ENCODE measurements at places on chromosomes 7 and 10. TPM values are rescaled to one million over a fixed set of nuclear protein-coding genes. Genes with fewer than 3 reads are reported as not detected.

GRCh38 chr10:26479766-26480492 lies 41.8 kb downstream of the APBB1IP start:
- H3K4me1 ChIP-seq: peaks cover 6% of the 10 kb centered on the region
- no peak overlapping the region for H3K4me3 ChIP-seq
- no peak for DNase-seq
- no peaks in the 10 kb centered on the region for H3K27me3 ChIP-seq
- no peaks in the 10 kb centered on the region for H3K36me3 ChIP-seq

- DNase-seq: no peak
- H3K36me3 ChIP-seq: no peaks in the 10 kb centered on the region
- H3K27ac ChIP-seq: no peak overlapping the region
- H3K4me1 ChIP-seq: no peaks in the 10 kb centered on the region
- H3K4me3 ChIP-seq: no peak overlapping the region
These were observed 162.5 kb upstream of the PTN start for GRCh38 chr7:137506031-137506430.

GRCh38 chr10:133109711-133110110 lies 22.0 kb downstream of the ADGRA1 start:
- peak overlapping the region; percentile 64 for H3K27ac ChIP-seq
- H3K4me3 ChIP-seq: no peak overlapping the region

DNA sequence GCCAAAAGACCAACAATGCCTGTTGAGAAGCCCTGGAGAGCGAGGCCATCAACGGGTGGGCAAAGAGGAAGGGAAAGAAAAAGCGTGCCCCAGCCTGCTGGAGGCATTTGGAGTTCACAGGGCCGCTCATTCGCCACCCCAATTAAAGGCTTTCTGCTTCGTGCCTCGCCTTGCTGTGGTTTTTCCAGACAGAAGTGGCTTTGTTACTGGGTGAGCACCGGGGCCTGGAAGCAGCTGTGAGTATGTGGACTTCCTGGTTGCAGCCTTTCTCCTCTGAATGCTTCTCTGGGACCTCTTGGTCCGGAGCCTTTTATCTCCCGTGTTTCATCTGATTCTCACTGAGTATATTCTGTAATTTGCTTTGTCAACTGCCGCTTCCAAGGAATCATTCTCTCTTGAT lies 118.1 kb upstream of the EGR2 start:
- H3K4me3 ChIP-seq: no peak overlapping the region
- DNase-seq: no peak
- no peaks in the 10 kb centered on the region for H3K4me1 ChIP-seq
- no peak overlapping the region for H3K27ac ChIP-seq
- no peaks in the 10 kb centered on the region for H3K36me3 ChIP-seq
- H3K27me3 ChIP-seq: no peaks in the 10 kb centered on the region

- no peak overlapping the region for H3K4me3 ChIP-seq
- DNase-seq: no peak
- no peak overlapping the region for H3K27ac ChIP-seq
- no peaks in the 10 kb centered on the region for H3K27me3 ChIP-seq
These were observed 74.2 kb downstream of the ZRANB1 start for GRCh38 chr10:125016123-125016522.

DNA sequence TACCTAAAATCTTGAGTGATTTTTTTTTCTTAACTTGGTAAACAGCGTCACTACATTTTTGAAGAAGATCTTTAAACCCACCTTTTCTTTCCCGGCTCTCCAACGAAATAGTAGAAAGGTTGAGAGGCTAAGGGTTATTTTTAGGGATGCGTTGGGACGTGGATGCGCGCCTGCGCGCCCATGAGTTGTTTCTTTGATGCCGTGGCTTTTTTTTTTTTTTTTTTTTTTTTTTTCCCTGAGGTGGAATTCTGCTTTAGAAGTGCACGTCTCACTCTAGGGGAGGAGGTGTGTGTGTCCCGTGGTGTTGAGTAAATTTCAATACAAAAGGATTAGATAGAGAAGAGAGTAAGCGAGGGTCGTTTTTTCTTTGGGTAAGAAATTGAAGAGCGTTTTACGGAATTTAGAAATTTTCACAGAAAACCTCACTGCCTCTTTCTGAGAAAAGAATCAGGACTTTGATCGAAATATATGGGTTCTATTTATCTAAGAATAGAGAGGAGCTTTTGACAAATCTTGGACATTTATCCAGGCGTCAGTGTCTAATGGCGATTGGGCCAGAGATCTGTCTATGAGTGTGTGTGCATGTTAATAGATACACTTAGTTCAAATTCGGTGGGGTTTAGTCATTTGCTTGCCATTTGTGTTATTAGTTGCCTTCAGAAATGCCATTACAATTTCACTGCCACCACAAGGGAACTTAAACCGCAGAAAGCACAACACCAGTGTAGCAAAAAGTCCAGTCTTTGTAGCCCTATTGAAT lies 1.2 kb upstream of the SP8 start:
- peaks cover 5% of the 10 kb centered on the region for H3K4me1 ChIP-seq
- H3K27me3 ChIP-seq: peaks cover 37% of the 10 kb centered on the region
- DNase-seq: no peak

- DNase-seq: no peak
- H3K27me3 ChIP-seq: no peaks in the 10 kb centered on the region
- no peaks in the 10 kb centered on the region for H3K4me1 ChIP-seq
- no peak overlapping the region for H3K4me3 ChIP-seq
- no peaks in the 10 kb centered on the region for H3K36me3 ChIP-seq
These were observed 125.5 kb downstream of the RNF32 start for GRCh38 chr7:156765901-156766656.

DNA sequence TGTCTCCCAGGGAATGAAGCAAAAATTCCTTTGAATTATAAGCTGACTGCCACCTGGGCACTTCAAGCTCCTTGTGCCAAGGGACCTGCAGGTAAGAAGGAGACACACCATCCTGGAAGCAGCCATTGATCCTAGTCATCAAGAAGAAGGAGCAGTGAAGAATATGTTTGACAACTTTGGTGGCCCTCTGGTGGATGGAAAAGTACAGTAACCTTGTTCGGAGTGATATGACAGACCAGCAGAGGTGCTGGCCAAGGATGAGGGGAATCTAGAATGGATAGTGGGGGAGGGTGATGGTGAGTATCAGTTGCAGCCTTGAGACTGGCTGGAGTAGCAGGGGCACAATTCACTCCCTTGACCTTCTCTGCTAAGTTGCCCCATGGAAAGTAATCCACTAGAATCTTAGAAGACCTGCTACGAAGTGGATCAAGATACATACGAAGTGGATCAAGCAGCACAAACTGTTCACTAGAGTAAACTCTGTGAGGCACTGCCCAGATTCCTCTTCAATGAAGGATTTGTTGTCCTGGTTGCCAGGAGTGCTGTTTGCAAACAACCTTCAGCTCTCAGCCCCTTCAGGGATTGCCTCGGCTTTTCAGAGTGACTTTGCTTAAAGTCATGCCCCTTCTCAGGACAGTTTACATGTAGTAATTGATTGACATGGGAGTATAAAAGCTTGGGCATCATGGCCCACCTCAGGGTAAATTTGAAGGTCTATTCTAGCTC lies 44.8 kb upstream of the ORC5 start:
- no peak overlapping the region for H3K4me3 ChIP-seq
- H3K27ac ChIP-seq: no peak overlapping the region
- DNase-seq: no peak

DNA sequence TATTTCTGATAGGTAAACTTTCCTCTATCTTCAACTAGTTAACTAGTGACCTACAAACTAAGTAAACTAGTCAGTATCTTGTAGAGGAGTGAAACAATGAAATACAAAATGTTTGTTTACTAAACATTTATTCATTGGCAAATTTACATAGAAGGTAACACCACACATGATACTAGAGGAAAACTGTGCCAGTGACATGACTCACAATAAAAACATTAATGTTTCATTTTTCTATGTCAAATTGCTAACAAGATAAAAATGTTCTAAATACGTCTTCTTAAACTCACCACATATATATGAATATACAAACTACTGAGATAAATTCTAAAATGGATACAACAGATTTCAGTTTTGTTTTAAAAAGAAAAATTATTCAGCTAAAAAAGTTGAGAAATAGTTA lies 471.3 kb downstream of the PARD3 start:
- no peak overlapping the region for H3K4me3 ChIP-seq
- DNase-seq: no peak
- H3K4me1 ChIP-seq: no peaks in the 10 kb centered on the region

GRCh38 chr7:127525866-127526480 lies 59.4 kb downstream of the GCC1 start:
- DNase-seq: no peak
- H3K4me1 ChIP-seq: no peaks in the 10 kb centered on the region
- H3K27me3 ChIP-seq: no peaks in the 10 kb centered on the region
- no peak overlapping the region for H3K4me3 ChIP-seq
- H3K36me3 ChIP-seq: no peaks in the 10 kb centered on the region
- no peak overlapping the region for H3K27ac ChIP-seq

DNA sequence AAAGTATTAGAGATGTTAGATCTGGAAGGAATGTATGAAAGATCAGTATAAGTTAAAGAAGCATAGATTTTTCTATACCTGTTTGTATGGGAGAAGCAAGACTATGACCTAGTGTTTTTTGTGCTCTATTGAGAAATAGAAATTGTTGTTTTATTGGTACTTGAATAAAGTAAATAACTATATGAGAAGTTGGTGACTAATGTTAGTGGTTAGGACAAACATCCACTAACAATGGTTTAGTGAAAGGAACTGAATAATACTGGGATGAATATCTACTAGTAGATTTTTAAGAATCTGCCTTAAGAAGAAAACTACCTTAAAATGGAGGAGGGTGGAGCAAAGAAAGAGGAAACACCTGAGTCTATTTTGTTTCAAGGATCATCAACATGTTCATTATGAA lies 521.1 kb upstream of the POT1 start:
- H3K27ac ChIP-seq: no peak overlapping the region
- no peaks in the 10 kb centered on the region for H3K4me1 ChIP-seq
- H3K36me3 ChIP-seq: no peaks in the 10 kb centered on the region
- H3K4me3 ChIP-seq: no peak overlapping the region
- no peaks in the 10 kb centered on the region for H3K27me3 ChIP-seq

GRCh38 chr7:14085901-14086300 lies 96.4 kb upstream of the ETV1 start:
- H3K4me3 ChIP-seq: no peak overlapping the region
- H3K27ac ChIP-seq: no peak overlapping the region
- DNase-seq: no peak
- H3K4me1 ChIP-seq: no peaks in the 10 kb centered on the region
- H3K36me3 ChIP-seq: no peaks in the 10 kb centered on the region

- no peaks in the 10 kb centered on the region for H3K27me3 ChIP-seq
- H3K36me3 ChIP-seq: no peaks in the 10 kb centered on the region
- H3K27ac ChIP-seq: peak overlapping the region; percentile 1
- DNase-seq: no peak
These were observed 26.1 kb upstream of the ADD3 start for GRCh38 chr10:109981650-109982049.

- H3K27me3 ChIP-seq: no peaks in the 10 kb centered on the region
- H3K27ac ChIP-seq: no peak overlapping the region
- H3K36me3 ChIP-seq: no peaks in the 10 kb centered on the region
- DNase-seq: no peak
- H3K4me3 ChIP-seq: no peak overlapping the region
These were observed 508.9 kb downstream of the SUGCT start for GRCh38 chr7:40643664-40644063.

DNA sequence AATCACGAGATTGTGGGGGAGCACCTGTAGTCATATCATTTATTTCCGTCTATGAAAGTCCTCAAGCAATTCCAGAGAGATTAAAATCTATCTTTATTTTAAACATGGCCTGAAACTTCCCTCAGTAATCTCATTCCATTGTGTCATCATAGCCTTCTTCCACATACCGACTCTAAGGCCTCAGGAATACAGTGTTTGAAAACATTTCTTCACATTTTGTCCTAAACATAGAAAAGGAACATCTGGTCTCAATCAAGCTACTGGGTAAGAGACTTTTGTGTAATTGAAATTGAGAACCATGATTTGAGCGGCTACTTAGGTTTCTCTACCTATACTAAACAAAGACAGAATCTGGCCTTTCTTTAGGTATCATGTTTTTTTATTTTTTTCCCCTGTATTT lies 78.0 kb upstream of the ELMO1 start:
- DNase-seq: no peak
- H3K27ac ChIP-seq: no peak overlapping the region
- no peaks in the 10 kb centered on the region for H3K36me3 ChIP-seq
- H3K4me1 ChIP-seq: no peaks in the 10 kb centered on the region
- H3K4me3 ChIP-seq: no peak overlapping the region

DNA sequence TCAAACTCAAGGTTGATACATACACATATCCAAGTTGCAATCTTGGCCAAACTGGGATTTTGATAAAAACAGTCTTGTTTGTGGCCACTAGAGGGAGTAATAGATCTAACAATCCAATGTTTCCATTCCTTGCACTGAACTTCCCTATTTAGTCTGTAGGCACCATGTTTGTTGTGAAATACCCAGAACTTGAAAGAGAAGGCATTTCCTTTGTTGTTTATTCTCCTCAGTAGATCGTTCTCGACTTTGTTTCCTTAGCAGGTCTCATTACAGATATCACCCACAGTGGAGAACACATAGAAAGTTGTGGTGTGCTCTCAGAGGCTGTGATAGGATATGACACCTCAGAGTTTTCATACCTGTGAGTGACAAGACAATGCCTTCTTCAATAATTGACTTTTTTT lies 70.3 kb upstream of the MXI1 start:
- peaks cover 6% of the 10 kb centered on the region for H3K4me1 ChIP-seq
- no peak overlapping the region for H3K27ac ChIP-seq
- no peaks in the 10 kb centered on the region for H3K36me3 ChIP-seq
- H3K4me3 ChIP-seq: no peak overlapping the region

DNA sequence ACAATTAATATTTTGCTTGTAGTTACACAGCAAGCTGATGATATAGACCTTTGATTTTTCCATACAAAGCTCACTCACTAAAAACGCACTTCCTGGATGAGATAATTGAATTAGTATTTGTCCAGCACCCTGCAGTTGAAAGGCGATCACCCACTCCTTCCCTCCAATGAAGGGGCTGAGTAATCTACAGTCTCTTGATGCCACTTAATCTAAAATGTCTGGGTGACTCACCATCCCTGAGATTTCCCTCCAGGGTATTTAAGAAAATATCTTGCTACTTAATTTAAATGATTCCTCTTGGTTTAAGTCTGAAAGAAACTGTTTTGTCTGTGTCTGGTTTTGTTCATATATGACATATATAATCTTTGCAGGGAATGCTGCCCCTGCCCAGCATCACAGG lies 515.3 kb downstream of the GRID1 start:
- no peaks in the 10 kb centered on the region for H3K36me3 ChIP-seq
- no peak overlapping the region for H3K4me3 ChIP-seq

- H3K27ac ChIP-seq: no peak overlapping the region
- DNase-seq: no peak
- H3K27me3 ChIP-seq: no peaks in the 10 kb centered on the region
These were observed 1.0 kb downstream of the MMD2 start for GRCh38 chr7:4957847-4958476.

The DHTKD1 gene
- total RNA-seq: 17.3 TPM

The IQCE gene
- total RNA-seq: 13.3 TPM

The ZNF273 gene
- 3.5 TPM for total RNA-seq

The ADAMTS14 gene
- total RNA-seq: not detected

The GPR146 gene
- 3.4 TPM for total RNA-seq

The HOXA10 gene
- total RNA-seq: 0.16 TPM

The SSBP1 gene
- total RNA-seq: 28.5 TPM

All from pancreas (tissue), 10 donors.